ENCODE measurements at places on chromosomes 1 and 21.

- no peak for DNase-seq
Measured at GRCh38 chr1:201955729-201956143, 433 bp downstream of the TIMM17A start.

- DNase-seq = no peak
Measured at GRCh38 chr1:227785805-227786671, 29.4 kb upstream of the PRSS38 start.

DNA sequence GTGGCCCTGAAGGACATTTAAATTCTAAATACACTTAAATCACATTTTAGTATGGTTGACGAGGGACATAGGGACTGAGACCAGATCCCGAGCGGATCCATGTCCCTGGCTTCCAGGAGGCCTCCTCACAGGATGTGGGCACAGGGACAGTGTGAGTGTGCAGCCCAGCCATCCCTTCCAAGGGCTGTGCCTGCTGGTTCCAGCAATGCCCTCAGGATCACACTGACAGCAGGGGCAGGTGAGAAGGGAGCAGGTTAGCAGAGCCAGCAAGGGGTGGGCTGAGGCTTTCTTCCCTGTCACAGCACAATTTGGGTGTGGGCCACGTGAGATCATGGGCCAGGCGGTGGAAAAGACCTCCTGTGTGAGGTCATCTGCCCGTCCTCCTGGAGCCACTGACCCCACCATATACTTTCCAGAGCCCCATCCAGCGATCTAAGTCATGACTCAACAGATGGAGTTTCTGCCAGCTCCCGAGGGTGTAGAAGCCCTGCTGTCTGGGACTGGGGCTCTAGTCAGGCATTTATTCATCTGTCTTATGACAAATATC lies 37.0 kb upstream of the PRSS38 start:
- DNase-seq = no peak

GRCh38 chr1:41589395-41589794 lies 104.9 kb upstream of the EDN2 start:
- no peak for DNase-seq

DNA sequence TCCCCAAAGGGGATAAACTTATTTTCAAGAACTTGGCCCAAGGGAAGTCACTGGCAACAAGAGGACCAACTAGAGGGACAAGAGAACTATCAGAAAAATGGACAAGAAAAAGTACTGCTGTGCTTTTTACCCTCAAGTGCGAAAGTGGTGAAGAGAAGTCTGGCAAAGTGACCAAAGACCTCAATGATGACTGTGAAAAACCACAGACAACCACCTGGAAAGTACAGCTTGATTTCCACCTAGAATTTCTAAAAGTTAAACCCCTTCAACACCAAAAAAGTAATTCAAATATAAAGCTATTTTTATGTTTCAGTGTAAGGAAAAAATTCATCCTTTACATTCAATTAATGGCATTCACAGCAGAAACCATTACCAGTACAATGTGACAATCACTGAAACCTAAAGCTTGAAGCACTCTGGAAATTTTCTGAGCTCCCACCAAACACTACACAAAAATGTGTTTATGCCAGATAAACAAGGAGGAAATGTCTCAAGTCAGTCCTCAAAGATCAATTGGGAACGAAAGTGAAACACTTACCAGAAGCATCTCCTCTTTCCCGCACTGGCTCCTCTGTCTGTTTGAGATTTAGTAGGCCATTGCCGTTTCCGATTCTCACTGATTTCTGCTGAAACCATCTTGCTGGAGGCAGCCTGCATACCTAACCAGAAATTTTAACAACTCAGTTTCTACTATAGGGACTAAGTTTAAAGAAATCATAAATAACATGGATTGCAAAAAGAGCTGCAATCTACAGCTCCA lies 8.3 kb downstream of the SDE2 start:
- DNase-seq = no peak

- DNase-seq = no peak
Measured at GRCh38 chr1:31785947-31786290, 21.8 kb upstream of the ADGRB2 start.

DNA sequence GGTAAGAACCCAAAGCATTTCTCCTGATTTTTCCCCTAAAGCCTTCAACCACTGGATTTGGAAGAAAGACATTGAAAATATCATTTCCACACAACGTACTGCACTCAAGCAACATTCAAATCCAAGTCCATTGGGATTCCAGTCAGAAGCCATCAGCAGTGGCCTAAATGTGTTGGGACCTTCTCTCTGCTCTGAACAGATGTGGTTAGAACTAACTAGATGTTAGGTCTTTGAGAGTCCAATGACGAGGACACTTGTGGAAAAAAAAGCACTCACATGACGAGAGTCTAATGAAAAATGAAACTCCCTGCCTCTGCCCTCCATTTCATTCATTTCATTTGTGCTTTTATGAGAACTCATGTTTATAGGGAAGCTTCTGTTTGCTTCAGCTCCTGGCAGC lies 382.3 kb downstream of the SIPA1L2 start:
- DNase-seq = no peak

GRCh38 chr1:237166086-237166485 lies 124.1 kb downstream of the RYR2 start:
- DNase-seq = no peak

GRCh38 chr1:164774819-164775654 lies 216.1 kb downstream of the PBX1 start:
- DNase-seq = no peak

DNA sequence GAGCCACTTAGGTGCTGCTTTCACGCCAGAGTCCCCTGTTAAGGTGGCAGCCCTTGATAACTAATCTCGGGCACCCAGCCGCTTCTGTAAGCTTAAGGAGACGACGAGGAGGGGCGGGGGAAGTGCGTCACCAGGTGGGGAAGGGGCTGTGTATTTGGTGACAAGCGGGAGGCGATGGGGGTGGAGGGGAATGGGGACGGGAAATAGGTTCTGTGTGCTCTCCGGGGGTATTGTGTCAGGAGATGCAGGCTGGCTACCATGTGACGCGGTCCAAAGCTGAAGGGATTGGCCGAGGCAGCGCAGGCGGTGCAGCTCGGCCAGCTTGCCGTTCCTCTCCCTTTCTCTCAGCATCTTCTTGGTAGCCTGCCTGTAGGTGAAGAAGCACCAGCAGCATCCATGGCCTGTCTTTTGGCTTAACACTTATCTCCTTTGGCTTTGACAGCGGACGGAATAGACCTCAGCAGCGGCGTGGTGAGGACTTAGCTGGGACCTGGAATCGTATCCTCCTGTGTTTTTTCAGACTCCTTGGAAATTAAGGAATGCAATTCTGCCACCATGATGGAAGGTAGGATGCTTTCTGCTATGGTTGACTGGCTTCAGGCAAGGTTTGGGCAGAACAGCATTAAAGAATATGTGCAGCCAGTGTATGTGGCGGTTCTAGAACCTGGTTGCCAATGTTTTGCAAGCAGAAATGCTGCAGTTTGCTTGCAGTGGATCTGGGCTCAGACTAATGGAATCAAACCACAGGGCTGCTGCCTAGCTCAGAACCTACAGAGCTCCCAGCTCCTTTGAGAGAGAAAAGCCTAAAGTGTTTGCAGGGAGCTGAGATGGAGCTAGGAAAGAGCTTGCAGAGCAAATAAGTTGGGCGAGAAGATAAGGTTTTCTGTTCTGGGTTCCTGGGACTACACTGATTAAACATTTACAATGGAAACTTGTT lies at the start of gene SGIP1:
SGIP1 (plus strand) TSS at position 350 of the 937 bp plus-strand sequence; CDS start at position 556, 206 bp downstream.
- no peak for DNase-seq

DNA sequence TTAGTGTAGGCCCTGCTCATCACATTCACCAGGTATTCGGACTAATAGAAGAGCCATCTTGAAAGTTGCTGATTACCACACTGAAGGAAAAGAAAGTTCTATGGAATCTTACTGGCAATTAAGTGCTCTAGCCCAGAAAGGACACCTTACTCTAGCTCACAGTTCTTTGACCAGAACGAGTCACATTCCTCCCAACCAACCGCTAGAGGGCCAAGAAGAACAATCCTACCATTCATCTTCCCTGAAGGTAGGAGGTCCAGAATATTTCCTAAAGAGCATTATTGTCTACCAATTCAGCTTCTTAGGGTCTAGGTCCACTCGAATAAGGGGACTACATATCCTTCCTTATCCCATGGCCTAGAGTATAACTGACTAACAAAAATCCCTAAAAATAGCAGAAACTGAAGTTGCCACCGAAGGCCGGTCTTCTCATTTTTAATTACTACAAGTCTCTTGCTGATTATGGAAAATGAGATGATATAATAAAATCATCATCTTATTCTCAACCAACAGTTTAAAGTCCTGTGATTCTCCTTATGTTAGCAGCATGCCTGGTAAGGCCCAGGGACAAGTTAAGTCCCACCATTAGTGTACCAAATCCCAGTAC lies 2.7 kb upstream of the FMO1 start:
- no peak for DNase-seq

GRCh38 chr21:42320791-42321190 lies 5.6 kb upstream of the TFF3 start:
- DNase-seq = no peak

- peak; percentile 29 for DNase-seq
Measured at GRCh38 chr21:44485254-44485793, 30.0 kb downstream of the LRRC3 start.

DNA sequence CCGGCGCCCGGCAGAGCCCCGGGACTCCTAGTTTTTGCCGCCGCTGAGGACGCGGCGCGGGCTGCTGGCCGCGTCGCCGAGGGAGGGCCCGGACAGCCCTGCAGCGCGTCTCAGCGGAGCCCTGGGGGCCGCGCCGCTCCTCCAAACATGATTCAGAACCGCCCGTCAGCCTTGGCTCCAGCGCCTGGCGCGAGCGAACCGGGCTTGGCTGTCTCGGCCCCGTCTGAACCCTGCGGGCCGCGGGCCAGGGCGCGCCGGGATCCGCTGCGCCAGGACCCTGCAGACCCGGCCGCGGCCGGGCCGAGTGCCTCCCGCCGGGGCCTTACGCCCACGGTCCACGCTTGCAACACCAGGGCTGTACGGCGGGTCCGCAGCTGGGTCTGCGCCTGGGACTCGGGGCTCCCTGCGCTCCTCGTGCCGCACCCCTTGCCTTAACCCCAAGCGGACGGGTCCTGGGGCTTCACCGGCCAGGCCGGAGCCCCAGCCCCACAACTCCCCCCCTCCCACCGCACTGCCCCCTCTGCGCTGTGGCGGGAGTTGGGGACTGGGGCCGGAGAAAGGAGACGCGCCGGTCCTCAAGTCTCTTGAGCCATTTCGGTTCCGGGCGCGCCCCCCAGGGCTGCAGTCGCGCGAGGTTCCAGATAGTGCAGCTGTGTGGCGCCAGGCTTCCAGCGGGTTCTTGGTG lies 48.4 kb upstream of the CD34 start:
- no peak for DNase-seq

DNA sequence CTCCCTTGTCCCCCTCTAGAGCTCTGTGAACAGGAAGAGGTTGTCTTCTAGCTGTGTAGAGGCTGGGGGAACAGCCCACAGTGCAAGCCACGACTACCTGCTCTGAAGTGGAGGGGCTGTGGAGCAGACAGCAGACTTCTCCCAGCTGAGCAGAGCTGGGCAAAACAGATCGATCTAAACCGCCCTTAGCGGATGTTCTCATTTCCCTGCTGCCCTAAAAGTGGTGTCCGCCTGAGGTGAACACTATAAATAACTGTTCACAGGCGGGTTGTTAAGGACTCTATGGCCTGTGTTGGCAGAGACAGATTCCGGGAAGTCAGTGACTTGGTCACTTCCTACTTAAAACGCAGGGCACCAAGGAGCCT lies 203.2 kb downstream of the RHOU start:
- no peak for DNase-seq

GRCh38 chr1:109299558-109300343 lies 7.1 kb downstream of the MYBPHL start:
- no peak for DNase-seq

GRCh38 chr1:23657659-23658275 lies 33.8 kb upstream of the RPL11 start:
- DNase-seq = no peak

DNA sequence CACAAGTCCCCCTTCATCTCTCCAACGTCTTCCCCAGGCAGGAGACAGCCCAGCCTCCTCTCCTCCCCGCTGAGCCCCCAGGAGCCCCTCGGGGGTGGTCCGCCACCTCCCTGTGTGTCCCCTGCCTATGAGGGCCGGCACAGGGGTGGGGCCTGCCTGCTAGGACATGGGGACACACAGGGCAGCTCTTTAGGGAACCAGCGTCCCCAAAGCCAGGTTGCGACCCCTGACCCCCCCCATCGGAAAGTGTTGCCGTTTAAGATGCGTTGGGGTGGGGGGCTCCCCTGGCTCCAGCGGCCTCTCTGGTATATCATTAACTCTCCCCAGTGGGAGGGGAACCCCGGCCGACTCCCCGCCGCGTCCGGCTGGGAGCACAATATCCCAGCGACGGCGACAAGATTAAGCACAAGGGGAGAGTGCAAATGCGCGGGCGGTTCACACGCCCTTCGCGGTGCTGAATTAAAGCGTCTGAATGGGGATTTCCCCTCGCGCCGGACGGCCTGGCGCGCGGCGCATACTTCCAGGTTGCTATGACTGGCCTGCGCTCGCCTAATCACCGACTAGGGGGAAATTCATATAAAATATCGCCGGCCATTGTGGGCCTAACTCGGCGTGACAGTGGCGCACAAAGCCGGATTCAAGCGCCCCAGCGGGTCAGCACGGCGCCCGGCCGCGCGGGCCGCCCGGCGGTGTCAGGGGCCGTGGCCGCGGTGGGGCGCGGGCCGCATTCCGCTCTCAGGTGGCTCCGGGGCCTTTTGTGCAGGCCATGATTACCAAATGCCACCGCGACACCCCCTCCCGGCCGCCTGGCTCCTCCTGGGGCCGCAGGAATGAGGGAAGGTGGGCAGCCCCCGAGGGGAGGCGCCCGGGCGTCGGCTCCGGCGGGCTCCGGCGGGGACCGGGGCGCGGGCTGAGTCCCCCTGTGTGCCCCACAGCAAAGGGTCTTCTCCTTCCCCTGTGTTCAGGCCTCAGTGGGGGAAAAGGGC lies 30.9 kb downstream of the WNT3A start:
- DNase-seq = no peak

- no peak for DNase-seq
Measured at GRCh38 chr1:60573726-60574409, 500.3 kb upstream of the C1orf87 start.

DNA sequence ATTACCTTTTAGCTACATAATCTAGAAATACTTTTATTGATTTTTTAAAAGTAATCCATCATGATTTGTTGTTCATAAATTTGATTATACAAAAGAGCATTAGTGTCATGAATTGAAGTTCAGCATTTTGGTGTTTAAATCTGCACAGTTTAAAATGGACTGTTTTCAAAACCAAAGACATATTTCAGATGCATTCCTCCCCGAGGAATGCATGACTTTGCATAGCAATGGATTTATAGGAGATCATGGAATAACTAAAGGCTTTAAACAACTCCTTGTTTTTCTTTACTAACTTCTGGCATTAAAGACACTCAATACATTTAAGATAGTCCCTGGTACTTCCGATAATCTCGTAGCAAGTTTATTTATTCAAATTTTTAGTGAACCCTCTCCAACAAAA lies 863.1 kb upstream of the TMPRSS15 start:
- DNase-seq = no peak

GRCh38 chr1:38009088-38009840 lies 3.3 kb upstream of the UTP11 start:
- DNase-seq = peak; percentile 78

DNA sequence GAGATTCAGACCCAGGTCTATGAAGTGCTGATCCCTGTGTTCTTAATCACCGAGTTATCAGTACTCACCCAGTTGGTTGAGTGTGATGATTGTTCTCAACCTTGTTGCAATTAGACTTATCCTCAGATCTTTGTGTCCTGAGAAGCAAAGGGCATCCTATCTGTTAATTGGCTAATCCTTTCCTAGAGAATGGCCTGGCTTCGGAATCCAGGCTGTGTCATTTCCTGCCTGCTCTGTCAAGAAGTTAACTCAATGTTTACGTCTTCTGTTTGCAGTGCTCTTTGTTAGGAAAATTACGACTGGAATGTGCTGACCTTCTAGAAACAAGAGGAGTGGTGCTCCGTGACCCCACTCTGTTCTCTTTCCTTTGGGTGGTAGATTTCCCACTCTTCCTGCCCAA lies 14.7 kb downstream of the GAS5 start:
- DNase-seq = no peak

Data from T-helper 1 cell (primary cell).